ENCODE measurements at places on chromosomes 7 and 10.

GRCh38 chr10:26439406-26440087 lies 1.4 kb downstream of the APBB1IP start:
- no peak for DNase-seq

DNA sequence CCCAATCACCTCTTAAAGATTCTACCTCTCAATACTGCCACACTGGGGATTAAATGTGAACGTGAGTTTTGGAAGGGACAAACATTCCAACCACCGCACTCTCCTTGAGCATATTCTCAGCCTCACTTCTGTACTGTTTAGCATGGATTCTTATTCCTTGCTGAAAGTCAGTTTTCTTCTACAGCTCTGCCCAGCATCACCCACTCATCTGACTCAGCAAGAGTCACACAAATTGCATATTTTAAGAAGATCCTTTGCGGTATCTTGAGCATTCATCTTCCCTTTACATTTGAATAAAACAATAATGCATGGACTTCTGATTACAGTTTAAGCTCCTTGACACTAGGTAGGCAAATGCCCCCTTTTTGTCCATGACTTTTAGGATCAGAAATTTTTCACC lies 251.6 kb upstream of the MKLN1 start:
- no peak for DNase-seq

- DNase-seq, result no peak
These were observed 143.8 kb upstream of the BMPER start for GRCh38 chr7:33761449-33762080.

DNA sequence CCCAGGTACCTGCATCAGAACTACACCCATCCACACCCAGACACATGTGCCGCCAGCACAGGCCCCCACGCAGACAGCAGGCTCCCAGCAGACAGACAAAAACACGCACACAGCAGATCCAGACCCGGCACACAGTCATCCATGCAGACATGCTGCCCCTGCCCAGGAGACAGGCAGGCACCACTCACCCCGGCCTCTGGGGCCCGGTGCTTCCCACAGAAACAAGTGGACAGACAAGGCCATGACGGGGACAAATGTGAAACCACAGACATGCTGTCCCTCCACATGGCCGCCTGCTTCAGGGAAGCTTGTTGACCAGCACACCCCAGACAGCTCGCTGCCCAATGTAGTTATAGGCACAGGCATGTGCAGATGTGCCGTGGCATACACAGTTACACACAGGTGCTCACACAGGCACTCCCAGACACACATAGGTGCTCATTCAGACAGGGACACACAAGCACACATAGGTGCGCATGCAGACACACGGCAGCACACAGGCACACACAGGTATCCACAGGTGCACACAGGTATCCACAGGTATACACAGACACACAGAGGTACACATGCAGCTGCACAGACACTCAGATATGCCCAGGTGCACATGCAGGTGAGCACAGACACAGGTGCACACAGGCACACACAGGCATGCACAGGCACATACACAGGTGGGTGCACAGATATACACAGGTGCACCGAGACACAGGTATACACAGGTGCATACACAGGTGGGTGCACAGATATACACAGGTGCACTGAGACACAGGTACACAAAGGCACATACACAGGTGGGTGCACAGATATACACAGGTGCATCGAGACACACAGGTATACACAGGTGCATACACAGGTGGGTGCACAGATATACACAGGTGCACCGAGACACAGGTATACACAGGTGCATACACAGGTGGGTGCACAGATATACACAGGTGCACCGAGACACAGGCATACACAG lies 10.5 kb upstream of the SCART1 start:
- DNase-seq, result no peak

GRCh38 chr10:35642793-35643114 lies 658 bp upstream of the FZD8 start:
- no peak for DNase-seq

GRCh38 chr7:22860337-22860736 lies 37.7 kb upstream of the TOMM7 start:
- no peak for DNase-seq

DNA sequence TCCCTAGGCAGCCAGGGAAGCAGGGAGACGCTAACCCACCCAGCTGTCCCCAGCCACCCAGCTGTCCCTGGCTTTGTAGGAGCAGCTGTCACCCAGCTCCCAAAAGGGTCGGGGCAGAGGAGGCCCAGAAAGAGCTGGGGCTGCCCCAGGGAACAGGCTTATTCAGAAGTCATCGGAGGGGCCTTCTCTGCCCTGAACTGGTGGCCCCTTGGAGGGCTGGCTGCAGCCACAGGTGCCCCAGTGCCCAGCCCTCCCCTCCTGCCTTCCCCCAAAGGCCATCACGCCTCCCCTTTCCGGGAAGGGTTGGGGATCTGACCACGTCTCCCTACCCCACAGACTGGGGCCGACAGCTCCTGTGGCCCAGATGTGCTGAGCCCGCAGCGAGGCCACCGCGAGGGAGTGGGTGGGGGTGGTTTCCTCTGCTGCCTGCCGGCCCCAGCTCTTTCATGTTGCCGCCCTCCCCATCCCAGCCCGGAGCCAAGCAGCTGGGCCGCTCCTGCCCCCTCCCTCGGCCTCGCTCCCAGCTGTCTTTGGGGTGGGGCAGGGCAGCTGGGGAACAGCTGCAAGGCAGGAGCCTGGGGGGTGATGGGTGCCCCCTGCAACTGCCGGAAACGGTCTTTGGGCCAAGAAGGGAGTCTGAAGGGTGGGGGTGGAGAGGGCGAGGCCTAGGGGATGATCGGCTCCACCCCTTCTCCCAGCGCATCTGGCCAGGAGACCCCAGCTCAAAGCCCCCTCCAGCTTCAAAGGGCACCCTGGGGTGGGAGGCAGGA lies 16.8 kb downstream of the TRIM8 start:
- peak; percentile 55 for DNase-seq

DNA sequence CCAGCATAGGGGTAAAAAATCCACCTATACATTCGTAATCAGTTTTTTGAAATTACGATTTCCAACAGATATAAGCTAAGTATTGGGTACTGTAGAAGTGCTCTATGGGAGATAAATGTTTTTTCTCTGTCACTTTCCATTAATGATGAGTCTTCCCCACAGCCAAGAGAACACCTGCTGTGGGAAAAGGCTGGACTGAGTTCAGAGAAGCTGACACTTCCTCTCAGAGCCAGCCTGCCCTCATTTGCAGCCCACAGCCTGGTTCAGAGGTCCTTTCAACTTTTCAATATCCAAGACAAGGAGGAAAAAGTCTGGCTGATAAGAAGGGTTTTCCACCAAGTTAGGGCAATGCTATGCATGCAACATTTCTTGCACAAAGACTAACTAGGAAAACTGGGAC lies 64.5 kb upstream of the DNAJB12 start:
- no peak for DNase-seq

DNA sequence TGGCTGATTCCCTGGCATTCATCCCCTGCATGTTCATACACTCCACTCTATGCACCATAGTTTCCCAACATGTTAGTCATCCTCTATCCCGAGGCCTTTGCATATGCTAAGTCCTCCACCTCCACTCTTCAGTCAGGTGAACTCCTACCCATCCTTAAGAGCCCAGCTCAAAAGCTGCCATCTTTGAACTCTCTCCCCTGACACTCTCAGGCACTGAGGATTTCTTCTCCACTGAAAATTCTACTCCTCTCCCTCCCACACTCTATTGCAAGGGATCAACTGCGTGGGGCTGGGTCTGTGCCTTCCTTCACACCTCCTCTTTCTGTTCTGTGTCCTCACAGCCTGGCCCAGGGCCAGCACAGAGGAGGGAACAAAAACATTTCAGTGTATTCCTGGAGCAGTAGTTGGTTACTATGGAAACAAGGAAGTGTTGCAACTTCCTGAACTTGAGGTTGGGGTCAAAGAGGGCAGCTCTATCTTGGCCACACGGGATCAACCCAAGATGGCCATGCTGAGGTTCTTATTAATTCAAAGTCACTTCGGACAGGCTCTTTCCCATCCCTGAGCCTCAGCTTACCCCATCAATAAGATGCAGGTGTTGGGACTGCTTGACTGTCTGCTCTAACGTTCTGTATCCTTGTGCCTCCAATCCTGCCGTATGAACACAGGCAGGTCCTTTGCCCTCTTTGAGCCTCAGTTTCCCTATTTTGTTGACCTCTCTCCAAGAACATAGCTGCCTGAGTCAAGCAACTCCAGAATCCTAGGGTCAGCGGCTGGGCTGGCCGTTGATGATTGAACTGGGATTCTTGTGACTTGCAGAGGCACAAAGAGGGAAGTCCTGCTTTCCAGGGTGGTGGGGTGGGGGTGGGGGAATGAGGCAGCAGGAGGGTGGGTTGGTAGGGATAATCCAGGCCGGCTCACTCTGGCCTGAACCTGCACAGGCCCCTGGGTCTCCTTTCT lies 15.5 kb downstream of the ZMIZ1 start:
- peak; percentile 33 for DNase-seq

GRCh38 chr7:18905316-18905943 lies 212.0 kb downstream of the TWIST1 start:
- DNase-seq, result no peak

DNA sequence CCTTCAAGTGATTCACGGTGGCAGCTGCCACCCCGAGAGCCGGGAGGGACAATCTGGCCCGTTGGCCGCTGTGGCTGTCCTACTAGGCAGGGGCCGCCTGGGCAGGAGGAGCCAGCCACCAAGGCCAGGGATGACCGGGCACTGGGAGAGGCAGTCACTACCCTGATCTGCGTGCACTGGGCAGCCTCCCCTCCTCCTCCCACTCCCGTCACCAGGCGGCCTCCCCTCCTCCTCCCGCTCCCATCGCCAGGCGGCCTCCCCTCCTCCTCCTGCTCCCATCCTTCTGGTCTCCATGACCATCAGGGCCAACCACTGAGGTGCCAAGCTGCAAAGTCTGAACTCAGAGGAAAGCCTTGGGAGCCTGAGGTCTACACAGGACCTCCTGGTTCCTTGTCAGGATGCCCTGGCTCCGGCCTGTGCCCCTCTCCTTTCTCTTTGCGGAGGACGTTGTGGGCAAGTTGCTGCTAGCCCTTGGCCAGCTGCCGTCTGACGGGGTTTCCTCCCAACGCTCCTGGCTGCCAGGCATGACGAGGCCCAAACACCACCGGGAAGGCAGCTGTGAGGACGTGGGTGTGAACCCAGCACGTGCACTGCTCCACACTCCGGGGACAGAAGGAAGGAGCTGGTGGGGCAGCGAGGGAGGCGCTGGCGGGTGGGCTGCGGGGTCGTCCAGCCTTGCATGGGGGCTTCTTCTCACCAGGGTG lies 131.1 kb downstream of the WDR37 start:
- DNase-seq, result no peak

All from T-cell (primary cell).